ENCODE measurements at places on chromosomes 7 and 10.

DNA sequence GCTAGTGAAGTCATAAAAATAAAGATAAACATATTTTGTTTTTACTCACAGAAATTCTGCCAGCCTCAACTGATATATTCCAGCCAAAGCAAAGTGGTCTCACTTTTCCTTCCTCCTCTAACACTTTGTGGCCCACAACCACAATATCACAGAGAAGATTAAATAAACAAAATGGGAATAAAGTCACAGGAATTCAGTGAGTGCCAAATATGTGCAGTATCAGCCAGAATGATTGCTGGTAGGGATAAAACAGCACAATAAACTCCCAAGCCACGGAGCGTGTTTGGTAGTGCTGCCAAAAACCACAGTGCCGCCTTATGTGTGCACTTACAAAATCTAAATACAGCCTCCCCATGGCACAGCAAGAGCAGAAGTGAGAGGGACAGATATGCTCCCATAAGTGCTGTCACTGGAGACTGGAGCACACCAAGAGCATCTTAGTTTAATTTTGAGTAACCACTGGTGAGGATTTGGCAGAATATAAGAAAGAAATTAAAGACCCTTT is 155.8 kb downstream of the POM121L12 start:
- no peak for DNase-seq

GRCh38 chr7:140771826-140772225 is 75.3 kb downstream of the NDUFB2 start:
- DNase-seq = no peak

GRCh38 chr7:46739518-46740234 is 818.6 kb upstream of the IGFBP3 start:
- DNase-seq = no peak

- DNase-seq = no peak
Measured at GRCh38 chr7:913736-914520, 37.6 kb downstream of the GET4 start.

- no peak for DNase-seq
Measured at GRCh38 chr7:96322847-96323461, 1.1 kb upstream of the SLC25A13 start.

DNA sequence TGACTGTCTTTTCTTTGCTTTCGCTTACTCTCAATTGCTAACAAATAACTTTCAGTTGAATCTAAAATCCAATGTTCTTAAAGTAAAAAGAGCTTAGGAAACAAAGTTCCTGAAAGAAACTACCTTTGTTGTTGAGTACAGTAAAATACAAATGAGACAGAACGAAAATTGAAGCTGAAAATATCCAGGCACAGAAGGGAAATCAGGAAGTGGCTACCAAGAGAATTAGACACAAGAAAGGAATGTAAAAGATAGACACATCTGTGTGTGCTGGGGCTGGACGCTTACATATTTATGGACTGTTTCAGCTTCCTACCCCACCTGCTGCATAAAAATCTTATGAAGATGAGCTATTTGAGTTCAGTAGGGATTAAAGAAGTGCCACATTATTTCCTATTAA is 161.7 kb upstream of the PLXDC2 start:
- no peak for DNase-seq

- no peak for DNase-seq
Measured at GRCh38 chr7:50293509-50294179, 10.9 kb upstream of the IKZF1 start.

- DNase-seq = no peak
Measured at GRCh38 chr7:127586346-127586745, 950 bp upstream of the GCC1 start.

DNA sequence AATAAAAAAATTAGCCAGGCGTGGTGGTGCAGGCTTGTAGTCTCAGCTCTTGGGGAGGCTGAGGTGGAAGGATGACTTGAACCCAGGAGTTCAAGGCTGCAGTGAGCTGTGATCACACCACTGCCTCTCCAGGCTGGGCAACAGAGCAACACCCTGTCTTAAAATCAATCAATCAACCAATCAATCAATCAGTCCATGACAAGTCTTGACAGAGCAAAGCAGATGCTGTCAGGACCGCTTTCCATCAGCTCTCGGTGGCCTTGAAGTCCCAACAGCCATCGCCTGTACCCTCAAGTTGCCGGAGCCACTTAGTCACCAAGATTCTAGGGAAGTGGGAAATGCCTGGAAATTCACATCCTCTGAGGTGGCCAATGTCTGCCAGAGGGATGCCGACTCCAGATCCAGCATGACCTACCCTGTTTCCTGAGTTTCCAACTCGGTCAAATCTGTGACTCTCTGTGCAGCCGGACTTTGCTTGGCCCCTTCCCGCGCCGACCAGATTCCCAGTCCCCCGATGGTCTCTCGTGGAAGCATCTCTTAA is 871 bp upstream of the CCL24 start:
- no peak for DNase-seq

DNA sequence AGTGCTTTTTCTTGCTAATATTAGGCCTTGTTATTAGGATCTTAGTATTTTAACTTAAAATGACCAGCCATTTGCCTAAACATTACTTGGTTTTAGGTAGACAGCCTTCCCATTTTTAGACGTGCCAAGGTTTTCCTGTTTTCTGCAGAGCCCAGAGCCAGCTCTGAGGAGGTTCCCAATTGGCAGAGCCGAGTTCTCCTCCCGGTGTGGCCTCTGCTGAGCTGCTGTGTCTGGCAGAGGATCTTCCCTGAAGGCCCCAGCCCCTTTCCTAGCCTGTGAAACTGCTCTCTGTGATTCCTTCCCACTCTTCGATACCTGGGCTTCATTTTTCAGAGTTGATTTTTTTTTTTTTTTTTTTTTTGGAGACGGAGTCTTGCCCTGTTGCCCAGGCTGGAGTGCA is 91.4 kb downstream of the EEPD1 start:
- DNase-seq = no peak

- peak; percentile 54 for DNase-seq
Measured at GRCh38 chr10:73910401-73910763, 550 bp upstream of the PLAU start.

- peak; percentile 94 for DNase-seq
Measured at GRCh38 chr10:101041252-101041761, 10.3 kb downstream of the SFXN3 start.

All from hematopoietic multipotent progenitor cell treated with erythropoietin and hydrocortisone succinate and interleukin-3 and kit ligand, for 6 days (in vitro differentiated cells).